Activated naive CD4-positive, alpha-beta T cell treated with anti-CD3 and anti-CD28 coated beads for 36 hours (primary cell): ENCODE measurements at places on chromosomes 12 and 14. TPM values are rescaled to one million over a fixed set of nuclear protein-coding genes. Genes with fewer than 3 reads are reported as not detected.

The RAB3IP gene
- total RNA-seq: 23.0 TPM

The SERPINA12 gene
- not detected for total RNA-seq

The APOF gene
- total RNA-seq: not detected

The NRXN3 gene
- not detected for total RNA-seq

The FITM1 gene
- 0.19 TPM for total RNA-seq

DNA sequence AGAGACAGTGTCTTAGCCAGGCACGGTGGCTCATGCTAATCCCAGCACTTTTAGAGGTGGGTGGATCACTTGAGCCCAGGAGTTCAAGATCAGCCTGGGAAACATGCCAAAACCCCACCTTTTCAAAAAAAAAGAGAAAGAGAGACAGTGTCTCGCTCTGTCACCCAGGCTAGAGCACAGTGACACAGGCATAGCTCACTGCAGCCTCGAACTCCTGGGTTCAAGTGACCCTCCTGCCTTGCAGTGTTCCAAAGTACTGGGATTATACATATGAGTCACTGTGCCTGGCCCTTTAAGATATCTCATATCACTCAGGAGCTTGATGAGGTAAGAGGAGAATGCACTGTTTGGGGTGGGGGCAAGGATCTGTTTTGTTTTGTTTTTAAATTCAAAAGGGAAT is 48.1 kb upstream of the LTBP2 start:
- no peak for DNase-seq

DNA sequence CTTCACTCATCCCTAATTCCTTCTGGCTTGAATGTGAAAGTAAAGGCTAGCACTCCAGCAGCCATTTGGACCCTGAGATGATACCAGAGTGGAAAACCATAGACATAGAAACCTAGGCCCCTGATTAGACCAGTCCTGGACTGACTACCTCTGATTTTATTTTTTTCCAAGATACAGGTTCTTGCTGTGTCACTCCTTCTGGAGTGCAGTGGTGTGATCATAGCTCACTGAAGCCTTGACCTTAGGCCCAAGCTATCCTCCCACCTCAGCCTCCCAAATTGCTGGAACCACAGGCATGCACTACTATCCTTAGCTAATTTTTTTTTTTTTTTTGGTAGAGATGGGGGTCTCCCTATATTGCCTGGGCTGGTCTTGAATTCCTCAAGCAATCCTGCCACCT is 74.4 kb upstream of the STAC3 start:
- no peak for DNase-seq

GRCh38 chr12:29662734-29663323 is 120.9 kb downstream of the TMTC1 start:
- DNase-seq: no peak

GRCh38 chr12:126201981-126202537 is 1136.8 kb downstream of the AACS start:
- DNase-seq: no peak

DNA sequence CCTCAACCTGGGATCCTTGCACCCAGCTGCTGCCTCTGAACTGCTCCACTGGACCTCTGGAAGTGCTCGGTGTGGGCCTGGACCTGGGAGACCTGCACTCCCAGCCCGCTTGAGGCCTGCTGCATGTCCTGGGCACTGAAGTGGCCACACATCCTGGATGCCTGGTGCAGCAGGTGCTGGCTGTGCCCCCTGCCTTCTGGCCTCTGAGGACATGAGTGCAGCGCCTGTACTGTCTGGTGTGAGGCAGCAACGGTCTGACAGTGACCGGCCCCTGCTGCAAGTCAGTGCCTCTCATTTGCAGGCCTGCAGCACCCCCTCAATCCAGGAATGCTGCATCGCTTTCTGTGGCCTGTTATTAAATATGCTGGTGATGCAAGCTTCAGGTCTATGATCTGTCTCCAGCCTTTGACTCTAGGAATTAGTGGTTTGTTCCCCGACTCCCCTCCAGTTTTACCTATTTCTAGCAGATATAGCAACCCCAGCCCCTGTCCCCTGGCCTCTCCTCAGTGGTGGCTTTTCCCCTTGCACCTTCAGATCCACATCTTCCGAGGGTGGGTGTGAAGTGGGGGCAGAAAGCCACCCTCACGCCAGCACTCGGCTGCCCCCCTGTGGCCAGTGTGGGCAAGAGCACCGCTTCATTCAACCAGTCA is 3.6 kb downstream of the SMIM41 start:
- peak; percentile 69 for DNase-seq

- no peak for DNase-seq
These were observed 323.8 kb downstream of the APAF1 start for GRCh38 chr12:98968896-98969295.

- DNase-seq: no peak
These were observed 23.8 kb downstream of the BAZ1A start for GRCh38 chr14:34851395-34851794.
